Smooth muscle cell of the brain vasculature (primary cell): ENCODE measurements at places on chromosomes 7 and 10.

GRCh38 chr10:72426986-72427385, 72.3 kb upstream of the DNAJB12 start:
- DNase-seq = no peak

- DNase-seq = no peak
Observed at GRCh38 chr10:48821692-48822091, 117.9 kb downstream of the LRRC18 start.

DNA sequence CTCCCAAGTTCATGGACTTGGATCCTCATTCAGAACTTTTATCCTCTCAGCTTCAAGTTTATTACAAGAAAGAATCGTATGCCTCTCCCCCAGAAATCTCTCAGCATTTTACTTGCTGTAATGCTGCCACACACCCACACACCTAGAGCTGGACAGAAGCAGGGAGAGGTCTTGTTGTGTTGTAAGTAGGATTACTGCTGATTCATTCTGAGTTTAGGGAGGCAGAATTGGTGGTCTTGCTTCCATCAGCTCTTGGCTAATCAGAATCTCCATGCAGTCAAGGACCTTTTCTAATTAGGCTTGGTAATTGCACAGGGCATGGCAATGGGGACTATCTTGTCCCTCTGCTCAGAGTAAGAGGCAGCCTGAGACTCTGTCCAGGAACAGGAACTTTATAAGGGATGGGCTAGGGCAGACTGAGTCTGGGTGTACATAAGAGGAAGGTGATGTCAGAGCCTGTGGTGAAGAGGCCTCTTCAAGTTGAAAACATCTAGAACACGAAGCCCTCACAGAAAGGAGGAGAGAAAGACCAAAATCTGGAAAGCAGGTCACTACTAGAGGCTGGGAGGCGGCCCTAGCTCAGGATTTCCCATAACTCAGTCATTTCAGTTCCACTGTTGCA, 7.0 kb upstream of the PTPRE start:
- DNase-seq = no peak

GRCh38 chr7:154906736-154907355, 96.1 kb downstream of the PAXIP1 start:
- DNase-seq = no peak

GRCh38 chr7:130349911-130350782, 5.5 kb downstream of the CPA5 start:
- no peak for DNase-seq

- DNase-seq = no peak
Observed at GRCh38 chr10:89685936-89686335, 15.5 kb upstream of the KIF20B start.

GRCh38 chr7:73717991-73718405, 1.5 kb downstream of the STX1A start:
- no peak for DNase-seq

GRCh38 chr10:117362313-117362712, 12.9 kb downstream of the PDZD8 start:
- DNase-seq = no peak

DNA sequence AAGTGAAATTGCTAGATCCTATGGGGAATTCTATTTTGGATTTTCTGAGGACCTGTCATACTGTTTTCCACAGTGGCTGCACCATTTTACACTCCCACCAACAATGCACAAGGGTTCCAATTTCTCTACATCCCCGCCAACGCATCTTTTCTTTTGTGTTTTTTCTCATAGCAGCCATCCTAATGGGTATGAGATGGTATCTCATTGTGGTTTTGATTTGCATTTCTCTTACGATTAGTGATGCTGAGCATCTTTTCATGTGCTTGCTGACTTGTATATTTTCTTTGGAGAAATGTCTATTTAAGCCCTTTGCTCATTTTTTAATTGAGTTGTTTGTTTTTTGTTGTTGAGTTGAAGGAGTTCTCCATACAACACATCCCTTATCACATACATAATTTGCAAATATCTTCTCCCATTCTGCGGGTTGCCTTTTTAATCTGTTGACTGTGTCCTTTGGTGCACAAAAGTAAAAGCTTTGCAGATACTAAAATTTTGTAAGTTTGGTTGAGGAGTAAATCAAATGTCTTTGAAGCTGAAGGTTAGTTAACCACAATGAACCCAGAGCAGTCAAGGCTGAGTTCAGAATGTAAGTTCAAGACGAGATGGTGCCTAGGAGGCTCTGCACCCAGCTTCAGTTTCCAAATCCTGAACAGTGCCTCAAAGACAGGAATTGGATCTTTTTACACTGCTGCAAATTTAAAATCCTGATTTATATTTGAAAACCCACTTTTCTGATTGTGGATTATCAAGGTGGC, 195.4 kb downstream of the COBL start:
- no peak for DNase-seq
